ENCODE measurements at places on chromosomes 3 and 15. TPM values are rescaled to one million over a fixed set of nuclear protein-coding genes. Genes with fewer than 3 reads are reported as not detected.

SLCO2A1 gene
- 0.62 TPM for total RNA-seq

SNX33 gene
- 17.0 TPM for total RNA-seq

CCDC39 gene
- total RNA-seq, result not detected

AVEN gene
- total RNA-seq, result 18.4 TPM

CYP1A1 gene
- total RNA-seq, result 0.15 TPM

TMEM212 gene
- not detected for total RNA-seq

GRM7 gene
- total RNA-seq, result not detected

BCL2A1 gene
- 4.7 TPM for total RNA-seq

WDR93 gene
- total RNA-seq, result 0.18 TPM

ZNF80 gene
- total RNA-seq, result not detected

SFMBT1 gene
- 24.4 TPM for total RNA-seq

ADCY5 gene
- total RNA-seq, result 1.4 TPM

All from Panc1 (cell line).